ENCODE measurements at places on chromosomes 4 and X. TPM values are rescaled to one million over a fixed set of nuclear protein-coding genes. Genes with fewer than 3 reads are reported as not detected.

Gene GLOD5
- total RNA-seq, result 4.3 TPM

GRCh38 chr4:39655876-39656275 lies 17.2 kb upstream of the SMIM14 start:
- no peak for DNase-seq

Gene PWWP3B
- total RNA-seq, result 0.12 TPM

GRCh38 chr4:1405254-1405635 lies 997 bp downstream of the NKX1-1 start:
- DNase-seq, result no peak

DNA sequence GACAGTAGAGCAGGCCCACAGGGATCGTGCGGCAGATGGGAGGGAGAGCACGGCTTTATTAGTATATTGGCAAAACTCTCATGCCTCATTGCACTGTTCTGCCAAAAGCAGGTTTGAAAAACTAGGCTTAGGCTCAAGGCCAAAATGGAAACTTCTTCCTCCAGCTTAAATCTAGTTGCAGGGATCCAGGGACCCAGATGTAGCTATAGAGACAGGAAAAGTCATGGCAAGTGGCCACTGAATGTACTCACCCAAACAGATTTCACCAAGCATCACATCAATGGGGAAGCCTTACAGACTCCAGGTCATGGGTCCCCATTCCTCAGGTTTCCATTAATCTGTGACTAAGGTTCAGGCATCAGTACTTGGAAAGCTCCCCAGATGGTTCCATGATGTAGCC lies 149.2 kb downstream of the STK32B start:
- no peak for DNase-seq

GRCh38 chrX:119374736-119375135 lies 24.4 kb upstream of the SLC25A43 start:
- no peak for DNase-seq

DNA sequence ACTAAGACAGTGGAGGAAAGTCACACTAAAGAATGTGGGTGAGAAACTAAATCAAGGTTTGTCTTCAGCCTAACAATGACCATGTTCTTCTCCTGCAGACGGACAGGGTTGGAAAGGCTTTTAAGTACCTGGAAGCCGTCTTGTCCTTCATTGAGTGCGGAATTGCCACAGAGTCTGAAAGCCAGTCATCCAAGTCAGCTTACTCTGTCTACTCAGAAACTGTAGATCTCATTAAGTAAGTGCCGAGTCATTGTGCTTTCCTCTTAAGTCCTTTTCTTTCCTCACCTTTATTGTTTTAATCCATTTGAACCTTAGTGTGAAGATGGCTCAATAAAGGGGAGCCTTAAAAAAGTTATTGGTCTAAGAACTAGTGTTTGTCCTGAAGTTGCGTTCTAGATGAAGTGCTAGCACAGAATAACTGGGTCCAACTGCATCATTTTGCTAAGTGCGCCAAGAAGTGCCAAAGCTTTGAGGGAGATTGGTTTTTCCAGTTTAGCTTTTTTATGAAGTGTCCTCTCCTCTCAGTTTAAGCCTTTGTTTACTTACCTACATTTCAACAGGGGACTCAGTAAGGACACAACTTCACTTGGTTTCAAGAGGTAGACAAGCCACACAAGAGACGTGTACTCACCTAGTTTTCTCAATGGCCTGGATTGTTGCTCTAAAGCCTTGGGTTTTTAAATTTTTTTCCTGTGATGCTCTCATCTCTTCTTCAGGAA lies 89.3 kb downstream of the KLHL8 start:
- DNase-seq, result no peak

- no peak for DNase-seq
These were observed 464.4 kb upstream of the BOD1L1 start for GRCh38 chr4:14091966-14092365.

DNA sequence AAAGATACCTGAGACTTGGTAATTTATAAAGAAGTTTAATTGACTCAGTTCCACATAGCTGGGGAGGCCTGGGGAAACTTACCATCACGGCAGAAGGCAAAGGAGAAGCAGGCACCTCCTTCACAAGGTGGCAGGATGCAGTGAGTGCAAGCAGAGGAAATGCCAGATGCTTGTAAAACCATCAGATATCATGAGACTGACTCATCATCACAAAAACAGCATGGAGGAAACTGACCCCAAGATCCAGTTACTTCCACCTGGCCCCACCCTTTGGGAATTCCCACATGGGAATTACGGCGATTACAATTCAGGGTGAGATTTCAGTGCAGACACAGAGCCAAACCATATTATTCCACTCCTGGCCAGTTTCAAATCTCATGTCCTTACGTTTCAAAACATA lies 514.7 kb upstream of the SPANXN1 start:
- no peak for DNase-seq

DNA sequence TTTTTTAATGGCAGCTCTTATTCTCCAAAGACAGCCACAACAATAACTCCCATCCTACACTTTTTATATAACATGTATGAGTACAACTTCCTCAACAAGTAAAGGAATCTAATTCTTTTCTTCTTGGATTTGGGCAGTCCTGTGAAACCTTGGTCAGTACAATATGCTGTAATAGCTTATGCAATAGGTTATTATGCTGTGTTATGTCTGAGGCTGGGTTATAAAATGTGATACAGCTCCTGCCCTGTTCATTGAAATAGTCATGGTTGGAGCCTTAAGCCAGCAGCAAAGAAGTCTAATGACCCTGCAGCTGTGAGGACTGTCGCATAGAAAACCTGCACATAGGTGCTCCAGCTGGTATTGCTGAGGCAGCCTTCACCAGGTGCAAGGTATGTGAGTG lies 215.8 kb upstream of the RASGEF1B start:
- DNase-seq, result no peak

Gene ZBED1
- 71.2 TPM for total RNA-seq

GRCh38 chrX:17859609-17860178 lies 1.4 kb downstream of the RAI2 start:
- DNase-seq, result no peak

DNA sequence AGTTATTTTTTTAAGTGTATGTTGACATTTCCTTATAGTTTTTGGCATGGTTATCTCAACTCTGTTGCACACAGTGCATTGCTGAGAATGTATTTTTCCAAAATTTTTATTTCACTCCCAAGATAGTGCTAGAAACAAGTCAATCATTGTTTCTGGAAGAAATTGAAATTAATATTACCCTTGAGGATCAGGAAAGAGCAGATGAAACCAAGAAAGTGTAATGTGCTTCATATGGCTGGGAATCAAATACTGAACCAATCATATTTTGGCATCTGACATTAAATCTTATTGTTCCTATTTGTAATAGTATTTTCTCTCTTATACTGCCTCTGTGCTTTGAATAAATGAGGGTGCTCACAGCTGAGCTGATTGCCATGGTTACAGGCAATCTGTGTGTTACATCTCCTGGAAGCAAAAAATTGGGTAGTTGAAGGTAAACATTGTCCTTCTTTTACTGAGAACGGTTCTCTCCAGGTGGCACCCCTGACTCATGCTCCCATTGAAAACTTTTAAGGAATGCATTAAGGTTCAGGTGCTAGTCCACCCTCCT lies 358.2 kb upstream of the NR3C2 start:
- DNase-seq, result no peak

Gene SCML2
- 1.1 TPM for total RNA-seq

DNA sequence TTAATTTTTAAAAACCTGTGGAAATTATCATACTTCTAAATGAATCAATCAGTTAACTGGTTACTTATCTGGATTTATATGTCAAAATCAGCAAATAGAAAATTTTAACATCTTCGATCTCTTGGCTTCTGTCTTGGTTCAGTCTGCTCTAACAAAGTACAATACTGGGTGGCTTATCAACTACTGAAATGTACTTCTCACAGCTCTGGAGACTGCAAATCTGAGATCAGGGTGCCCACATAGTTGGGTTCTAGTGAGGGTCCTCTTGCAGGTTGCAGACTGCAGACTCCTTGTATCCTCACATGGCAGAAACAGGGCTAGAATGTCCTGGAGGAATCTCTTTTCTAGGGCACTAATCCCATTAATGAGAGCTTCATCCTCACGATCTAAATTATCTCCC lies 1851.6 kb upstream of the TENM3 start:
- DNase-seq, result no peak

DNA sequence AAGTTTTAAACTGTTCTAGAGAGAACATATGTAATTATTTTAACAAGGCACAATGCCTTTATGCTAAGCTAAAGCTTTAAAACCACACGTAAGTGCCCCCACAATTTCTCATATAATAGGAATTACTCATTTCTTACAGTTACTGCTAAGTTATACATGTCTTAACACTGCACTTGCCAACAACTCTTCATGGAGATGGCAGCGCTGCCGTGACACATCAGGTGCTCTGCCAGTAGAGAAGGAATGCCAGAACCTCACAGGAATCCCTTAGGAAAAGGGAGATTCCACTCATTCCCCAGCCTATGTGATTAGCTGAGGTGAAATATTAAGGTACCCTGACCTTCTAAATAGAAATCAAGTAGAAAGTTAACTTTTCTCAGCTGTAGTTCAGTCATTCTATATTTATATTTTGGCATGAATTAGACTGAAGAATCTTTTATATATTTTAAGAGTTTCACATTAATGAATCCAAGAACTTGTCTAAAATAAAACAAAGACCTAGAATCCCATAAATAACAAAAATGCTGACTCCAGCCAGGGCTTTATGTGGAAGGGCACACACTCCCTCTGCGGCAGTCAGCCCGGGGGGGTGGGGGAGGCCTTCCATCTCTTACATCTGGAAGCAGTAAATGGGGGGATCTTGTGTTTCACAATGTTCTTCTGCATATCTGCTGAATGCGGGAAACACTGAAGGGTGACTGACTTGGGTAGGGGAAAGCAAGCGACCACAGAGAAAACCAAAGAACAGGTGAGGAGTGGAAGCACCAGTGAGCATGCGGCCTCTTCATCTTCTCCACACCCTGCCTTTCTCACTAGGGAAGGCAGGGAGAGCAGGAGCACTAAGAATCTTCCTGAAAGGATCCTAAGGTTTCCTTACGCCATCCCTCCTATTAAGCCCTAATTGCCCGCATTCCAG lies 23.7 kb downstream of the ACSL1 start:
- no peak for DNase-seq

GRCh38 chr4:71259911-71260331 lies 78.9 kb upstream of the SLC4A4 start:
- DNase-seq, result no peak

GRCh38 chr4:17024425-17024824 lies 126.0 kb upstream of the LDB2 start:
- DNase-seq, result no peak

Gene RPS6KA6
- 16.6 TPM for total RNA-seq
